NCI-H748 treated with DMSO at 0.1 percent for 48 hours (cell line): ENCODE measurements at places on chromosomes 12 and 14.

DNA sequence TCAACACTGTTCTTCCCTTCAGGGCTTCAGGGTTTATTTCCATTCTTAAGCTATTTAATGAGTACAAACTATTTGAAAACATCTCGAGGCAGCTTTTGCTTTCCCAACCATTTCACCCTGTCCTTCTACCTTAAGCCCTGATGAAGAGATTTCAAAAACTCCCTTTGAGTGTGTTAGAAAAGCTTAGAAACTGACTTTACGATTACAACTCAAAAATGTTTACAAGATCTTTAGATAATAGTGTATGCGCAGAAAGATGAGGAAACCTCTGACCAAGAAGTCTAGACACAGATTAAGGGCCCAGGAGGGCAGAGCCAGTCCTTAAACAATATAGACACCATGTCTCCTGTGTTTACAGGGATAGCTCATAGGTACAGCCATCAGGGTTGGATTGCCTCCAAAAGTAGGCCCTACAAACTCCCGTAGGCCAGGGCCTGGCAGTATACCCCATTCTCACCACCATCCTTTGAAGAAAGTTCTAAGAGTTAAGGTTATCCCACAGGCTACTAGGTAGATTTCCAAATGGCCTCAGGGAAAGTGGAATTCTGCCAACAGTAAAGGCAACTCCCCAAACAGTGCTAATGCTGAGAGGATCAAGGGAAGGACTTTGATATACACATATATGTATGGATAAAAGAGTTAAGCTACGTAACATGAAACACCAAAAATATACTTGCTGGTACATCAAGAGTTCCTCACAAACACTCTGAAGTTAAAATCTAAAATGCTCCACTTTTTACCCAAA, 11.4 kb upstream of the SOS2 start:
- DNase-seq, result no peak

DNA sequence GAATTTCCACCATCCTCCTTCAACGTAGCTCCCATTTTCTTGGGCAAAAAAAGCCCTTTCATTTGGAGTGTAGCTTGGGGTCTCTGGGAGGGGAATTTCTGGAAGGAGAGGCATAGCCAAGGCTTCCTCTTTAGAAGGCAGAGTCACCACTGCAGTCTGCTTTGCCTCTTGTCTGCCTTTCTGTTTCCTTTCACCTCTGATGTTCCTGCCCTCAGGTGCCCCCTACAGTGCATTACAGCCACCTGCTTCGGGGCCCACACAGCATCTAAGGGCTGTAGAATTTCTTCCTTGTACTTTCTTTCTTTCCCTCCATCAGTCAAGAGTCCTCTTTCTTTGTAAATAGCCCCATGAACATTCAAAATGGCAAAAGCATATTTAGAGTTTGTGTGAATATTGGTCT, 1313.9 kb downstream of the TMEM121 start:
- no peak for DNase-seq

- no peak for DNase-seq
These were observed 24.3 kb downstream of the ANAPC7 start for GRCh38 chr12:110379197-110379596.

DNA sequence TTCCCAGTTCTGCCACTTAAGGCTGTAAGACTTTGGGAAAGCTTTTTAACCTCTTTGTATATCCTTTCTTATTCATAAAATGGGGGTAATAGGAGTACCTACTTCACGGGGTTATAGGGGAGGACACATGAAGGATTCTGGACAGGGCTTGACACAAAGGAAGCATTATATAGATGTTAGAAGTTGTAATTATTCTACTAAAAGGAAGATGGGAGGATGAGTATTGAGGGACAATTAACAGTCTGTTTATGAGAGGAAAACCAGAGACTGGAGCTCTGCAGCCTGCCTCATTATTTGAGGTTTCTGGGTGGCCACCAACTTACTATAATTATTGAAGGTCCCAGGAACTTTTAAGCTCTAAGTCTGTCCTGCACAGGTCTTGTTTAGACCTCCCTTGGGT, 34.0 kb downstream of the PELI2 start:
- no peak for DNase-seq

DNA sequence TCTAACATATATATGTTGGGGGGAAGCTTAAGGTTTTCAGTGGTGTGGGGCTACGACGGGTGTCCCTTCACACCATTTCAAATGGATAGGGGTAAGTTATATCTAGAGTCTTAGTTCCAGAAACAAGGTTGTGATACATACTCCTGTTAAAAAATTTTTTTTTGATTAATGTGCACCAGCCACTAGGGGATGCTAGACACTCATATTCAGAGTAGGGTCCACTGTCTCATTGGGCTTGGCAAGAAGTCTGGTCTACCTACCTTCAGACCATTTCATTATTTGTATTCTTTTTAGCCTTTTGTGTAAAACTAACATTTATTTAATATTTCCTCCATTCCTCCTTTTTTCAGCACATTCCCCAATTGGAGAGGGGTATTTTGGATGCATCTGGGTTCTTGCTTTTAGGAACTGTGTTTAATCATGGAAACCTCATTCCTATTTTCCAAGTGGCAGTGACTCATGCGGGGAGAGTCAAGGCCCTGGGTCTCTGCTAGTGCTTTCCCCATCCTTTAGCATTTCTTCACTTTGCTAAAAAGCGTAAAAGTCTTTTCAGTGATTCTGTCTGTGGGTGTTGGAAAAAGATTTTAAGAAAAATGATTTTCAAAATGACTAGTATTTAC, 33.4 kb downstream of the ANO4 start:
- peak; percentile 51 for DNase-seq

GRCh38 chr14:44565968-44566367, 58.9 kb upstream of the FSCB start:
- no peak for DNase-seq

DNA sequence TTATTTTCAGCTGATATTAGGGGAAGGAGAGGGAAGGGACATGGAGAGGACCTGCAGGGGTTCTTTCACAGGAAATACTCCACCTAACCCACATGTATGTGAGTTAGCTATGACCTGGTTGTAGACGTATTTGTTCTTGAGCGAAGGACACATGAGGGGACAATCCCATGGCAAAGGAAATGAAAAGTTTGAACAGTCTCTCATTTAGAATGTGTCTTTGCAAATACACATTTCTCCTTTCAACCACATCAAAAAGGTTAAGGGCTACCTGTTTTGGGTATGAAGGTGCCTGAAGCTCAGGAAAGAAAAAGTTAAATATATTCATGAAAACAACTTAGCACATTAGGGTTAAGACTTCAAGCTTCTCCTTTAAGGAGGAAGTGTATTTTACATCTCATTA, 7.4 kb downstream of the PYGL start:
- DNase-seq, result no peak

- no peak for DNase-seq
These were observed 47.2 kb upstream of the CTDSP2 start for GRCh38 chr12:57893431-57894353.

DNA sequence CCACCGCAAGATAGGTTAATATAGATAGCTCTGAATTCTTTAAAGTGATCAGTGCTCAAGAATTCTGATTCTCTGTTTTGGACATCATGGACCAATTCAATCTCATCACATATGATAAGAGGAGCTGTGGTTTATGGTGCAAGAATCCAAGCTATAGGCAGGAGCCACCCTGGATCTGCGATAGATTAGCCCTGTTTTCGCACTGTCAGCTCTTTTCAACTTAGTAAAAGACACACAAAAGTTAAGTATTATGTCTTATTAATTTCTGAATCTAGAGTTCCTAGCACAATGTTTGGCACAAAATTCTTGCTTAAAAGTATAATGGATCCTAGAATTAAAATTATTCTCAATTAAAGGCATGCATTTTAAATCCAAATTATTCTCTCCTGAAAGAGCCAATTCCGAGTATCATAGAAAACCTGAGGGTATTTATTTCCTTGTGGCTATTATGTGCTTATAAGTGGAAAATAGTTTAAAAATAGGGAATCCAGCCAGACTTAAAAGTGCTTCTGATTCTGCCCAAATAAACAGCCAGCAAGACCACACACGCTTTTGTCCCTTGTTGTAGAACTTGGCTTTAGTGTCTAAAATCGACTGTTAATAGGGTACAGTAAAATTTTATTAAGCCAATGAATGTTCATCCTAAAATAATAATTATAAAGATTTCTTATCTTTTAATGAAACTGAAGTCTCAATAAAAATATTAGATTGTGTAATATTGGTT, 184.9 kb upstream of the FLRT2 start:
- DNase-seq, result no peak

- DNase-seq, result no peak
These were observed 94.7 kb upstream of the PWP1 start for GRCh38 chr12:107590814-107591375.

DNA sequence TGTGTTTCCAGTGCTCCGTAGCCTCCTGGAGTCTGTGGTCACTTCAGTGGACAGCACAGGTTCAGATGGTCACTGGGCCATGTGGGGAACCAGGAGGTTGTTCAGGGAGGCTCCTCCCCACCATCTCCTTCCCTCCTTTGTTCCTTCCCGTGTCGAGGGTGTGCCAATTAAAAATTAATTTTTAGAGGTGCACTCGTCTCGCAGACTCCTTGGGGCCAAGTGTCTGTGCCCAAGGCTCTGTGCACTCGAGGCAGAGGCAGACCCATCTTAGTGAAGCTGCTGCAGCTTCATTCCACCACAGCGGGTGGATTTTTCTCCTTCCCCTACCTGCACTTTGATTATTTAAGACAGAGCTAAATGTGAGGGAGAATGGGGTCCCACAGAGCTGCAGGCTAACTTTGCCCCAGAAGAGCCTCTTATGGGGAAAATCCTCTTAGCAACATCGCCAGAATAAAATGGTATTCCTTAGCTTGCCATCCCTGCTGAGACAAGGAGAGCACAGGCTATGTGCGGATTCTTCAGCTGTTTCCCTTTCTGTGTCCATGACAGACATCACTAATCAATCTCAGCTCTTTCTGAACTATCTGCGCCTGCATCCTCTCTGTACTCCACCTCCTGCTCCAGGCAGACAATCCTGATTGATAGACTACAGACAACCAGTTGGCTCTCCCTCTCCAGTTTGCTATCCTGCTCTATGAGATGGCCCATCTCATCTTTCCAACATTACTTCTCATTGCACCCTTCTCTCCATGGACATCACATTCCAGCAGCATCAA, 159.5 kb downstream of the VRK1 start:
- no peak for DNase-seq
